ELR (cell line): ENCODE measurements at places on chromosomes 2 and 18.

DNA sequence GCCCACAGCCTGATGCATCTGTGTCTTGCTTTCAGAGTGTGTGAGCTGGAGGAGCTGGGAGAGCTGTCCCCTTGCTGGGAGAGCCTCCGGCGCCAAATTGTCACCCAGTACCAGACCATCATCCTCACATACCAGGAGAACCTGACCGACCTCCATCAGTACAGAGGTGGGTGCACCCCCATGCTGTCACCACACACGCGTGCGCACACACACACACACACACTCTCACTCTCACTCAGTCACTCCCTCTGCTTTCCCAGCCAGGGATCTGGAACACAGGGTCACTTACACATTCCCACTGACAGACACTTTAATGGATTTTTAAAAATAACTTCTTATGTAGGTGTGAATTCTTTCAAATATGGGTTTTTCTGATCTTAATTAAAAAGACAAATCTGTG lies 64.5 kb downstream of the COA5 start:
- no peak for DNase-seq

- DNase-seq = peak; percentile 83
Measured at GRCh38 chr18:36809590-36810381, 19.0 kb downstream of the TPGS2 start.

GRCh38 chr18:21303895-21304294 lies 61.9 kb downstream of the GREB1L start:
- peak; percentile 75 for DNase-seq

DNA sequence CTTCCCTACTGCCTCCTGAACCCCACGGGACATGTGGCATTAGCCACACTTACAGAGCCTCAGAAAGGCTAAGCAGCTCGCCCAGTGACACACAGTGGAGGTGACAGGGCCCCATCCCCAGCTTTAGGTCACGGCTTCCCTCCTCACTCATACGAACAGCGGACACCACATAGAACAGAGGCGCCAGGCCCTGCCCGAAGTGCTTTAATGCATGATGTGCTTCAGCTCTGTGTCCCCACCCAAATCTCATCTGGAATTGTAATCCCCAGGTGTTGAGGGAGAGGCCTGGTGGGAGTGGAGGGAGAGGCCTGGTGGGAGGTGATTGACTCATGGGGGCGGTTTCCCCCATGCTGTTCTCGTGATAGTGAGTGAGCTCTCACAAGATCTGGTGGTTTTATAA lies 135.3 kb downstream of the PTGR3 start:
- no peak for DNase-seq

- no peak for DNase-seq
Measured at GRCh38 chr2:236755278-236755840, 185.7 kb downstream of the ACKR3 start.

- no peak for DNase-seq
Measured at GRCh38 chr18:38312532-38312931, 746.9 kb upstream of the CELF4 start.

- DNase-seq = peak; percentile 31
Measured at GRCh38 chr2:132627536-132627935, 42.5 kb downstream of the LYPD1 start.

DNA sequence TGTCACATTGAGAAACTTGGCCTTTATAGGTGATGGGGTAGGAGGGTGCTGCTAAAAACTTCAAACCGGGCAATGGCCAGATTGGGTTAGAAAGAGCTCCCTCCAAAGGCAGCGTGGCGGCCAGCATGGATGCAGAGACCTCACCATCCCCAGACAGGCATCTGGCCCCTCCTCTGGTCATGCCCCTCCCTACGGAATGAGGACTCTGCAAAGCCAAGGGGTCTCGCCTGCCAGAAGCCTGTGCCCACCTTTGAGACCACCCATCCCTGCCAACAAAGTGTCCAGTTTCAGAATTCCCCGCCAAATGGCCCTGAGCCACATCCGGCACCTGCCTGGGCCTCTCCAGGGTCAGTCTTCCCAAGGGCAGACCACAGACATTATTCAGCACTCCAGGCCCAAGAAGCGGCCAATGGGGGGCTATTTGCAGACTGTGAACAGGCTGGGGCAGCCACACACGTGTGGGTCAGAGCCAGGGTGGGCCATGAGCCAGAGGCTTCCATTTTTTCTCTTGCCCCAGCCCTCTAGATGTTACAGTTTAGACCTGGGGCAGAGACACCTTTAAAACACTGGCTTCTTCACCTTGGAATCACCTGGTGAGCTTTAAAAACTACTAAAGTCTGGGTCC lies 4.2 kb upstream of the ATP6V1B1 start:
- no peak for DNase-seq

DNA sequence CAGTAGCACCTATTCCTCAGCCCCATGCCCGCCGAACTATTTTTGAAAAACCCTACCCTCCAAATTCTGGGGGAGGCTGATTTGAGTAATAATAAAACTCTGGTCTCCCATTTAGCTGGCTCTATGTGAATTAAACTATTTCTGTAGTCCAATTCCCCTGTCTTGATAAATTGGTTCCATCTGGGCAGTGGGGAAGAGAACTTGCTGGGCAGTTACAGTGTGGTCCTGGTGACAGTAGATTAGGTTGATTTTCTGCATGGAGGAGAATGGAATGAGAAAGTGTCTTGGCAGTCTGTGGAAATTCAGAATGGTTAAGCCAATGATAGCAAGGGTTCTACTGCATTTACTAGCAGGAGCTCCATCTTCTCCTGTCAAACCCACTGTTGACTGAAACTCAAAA lies 95.0 kb downstream of the SPP2 start:
- DNase-seq = no peak
